Upper lobe of right lung (tissue), 1 donor: ENCODE measurements at places on chromosomes 6 and 20.

GRCh38 chr6:55543633-55544309, 35.2 kb downstream of the HMGCLL1 start:
- DNase-seq, result no peak

DNA sequence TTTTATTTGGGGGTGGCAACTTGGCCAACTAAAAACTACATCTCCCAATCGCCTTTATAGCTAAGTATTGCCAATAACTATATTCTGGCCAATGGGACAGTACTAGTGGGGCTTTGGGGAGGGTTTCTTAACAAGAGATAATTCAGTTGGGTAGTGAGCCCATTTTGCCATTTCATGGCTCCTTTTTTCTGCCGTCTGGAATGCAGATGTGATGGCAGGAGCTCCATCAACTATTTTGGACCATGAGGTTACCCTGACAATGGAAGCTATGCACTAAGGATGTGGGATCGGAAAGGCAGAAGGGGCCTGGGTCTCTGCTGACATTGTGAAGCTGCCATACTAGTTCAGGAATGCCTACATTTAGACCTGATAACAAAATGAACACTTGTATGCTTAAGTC, 67.0 kb upstream of the FOXC1 start:
- DNase-seq, result no peak

GRCh38 chr20:22333885-22334545, 250.4 kb downstream of the FOXA2 start:
- DNase-seq, result peak; percentile 67

DNA sequence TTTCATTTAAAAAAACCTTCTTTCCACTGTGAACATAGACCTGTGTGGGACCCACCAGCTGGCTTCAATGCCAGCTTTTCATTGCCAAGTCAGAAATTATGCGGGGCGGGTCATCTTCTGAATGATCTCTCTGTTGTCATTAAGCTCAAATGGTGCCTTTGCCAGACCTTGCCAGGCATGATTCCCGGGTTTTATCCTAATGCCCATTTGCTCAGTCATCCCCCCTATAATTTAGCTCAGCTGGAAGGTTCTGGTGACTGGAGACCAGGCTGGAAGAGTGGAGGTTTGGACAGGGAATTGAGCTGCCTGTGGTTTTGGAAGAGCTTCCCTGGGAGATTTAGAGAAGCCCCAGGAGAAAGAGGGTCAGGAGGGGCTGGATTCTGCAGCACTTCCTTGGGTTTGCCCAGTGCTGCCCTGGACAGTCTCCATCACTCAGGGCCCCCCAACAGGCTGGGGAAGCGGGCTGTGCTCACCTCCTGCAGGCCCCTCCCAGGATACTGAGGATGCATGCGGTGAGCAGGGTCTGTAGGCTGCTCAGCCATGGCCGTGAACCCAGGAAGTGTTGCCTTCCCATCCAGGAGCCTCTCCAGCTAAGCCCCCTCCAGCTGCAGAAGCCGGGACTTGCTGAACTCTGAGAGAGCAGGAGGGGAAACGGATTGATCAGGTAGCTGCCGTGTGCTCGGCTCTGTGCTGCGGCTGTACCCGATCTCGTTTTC, 273.0 kb downstream of the CDH4 start:
- no peak for DNase-seq

- no peak for DNase-seq
Observed at GRCh38 chr20:37615340-37616109, 78.3 kb upstream of the CTNNBL1 start.

- no peak for DNase-seq
Observed at GRCh38 chr20:54475334-54476168, at the start of gene DOK5. TSS of gene DOK5 (plus strand) at chr20:54475593. CDS start at chr20:54475947, 354 bp downstream.

GRCh38 chr6:131917763-131918649, 33.2 kb downstream of the CCN2 start:
- DNase-seq, result no peak

GRCh38 chr6:16004934-16005679, 123.8 kb upstream of the MYLIP start:
- no peak for DNase-seq

DNA sequence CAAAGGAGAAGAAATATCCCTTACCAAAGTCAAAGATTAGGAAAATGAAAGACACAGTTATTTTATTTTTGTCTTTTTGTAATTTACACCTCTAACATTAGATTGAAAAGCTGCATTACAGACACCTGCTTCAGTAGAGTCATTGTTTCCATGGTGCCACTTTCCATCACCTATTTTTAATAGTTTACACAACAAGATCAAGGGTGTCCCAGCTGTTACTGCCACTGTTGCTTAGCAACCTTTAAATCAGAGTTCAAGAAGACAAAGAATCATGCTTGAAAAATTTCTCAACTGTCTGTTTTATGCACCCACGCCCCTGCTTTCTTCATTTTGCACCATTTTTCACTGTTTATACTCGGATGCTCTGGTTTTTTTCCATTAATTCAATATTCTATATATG, 668.2 kb upstream of the GJE1 start:
- DNase-seq, result no peak

DNA sequence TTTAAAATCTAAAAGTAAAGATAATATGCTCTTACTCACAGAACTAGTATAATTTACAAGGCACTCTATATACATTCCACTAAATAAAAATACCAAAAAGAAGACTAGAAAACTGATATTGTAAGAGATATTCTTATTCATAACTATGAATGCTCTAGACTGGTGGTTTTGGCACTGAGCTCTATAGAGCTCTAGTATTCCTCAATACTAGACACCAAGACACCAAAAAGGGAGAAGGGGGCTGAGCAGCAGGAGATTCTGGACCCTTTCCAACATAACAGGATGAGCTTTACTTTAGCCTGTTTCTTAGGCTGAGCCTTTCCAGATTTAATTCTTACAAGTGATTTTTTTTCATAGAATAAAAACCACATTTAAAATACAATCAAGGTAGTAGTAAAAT, 173.6 kb downstream of the COL21A1 start:
- no peak for DNase-seq

DNA sequence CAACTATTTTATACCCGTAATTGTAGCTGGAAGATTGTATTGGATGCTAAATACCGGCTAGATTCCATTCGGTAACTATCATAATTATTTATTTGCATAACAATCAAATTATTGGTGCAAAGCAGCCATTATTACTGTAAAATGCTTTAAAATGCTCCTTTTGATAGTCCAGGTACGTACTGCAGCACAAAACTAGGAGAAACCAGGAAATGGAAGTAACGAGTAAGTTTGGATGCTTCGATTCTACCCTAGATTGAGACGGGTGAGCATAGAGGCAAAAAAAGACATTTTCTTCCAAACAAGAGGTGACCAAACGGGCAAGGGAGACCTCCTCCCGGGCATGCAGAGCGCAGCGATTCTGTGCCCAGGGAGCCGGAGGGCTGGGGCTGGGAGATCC, 469 bp upstream of the XRN2 start:
- DNase-seq, result no peak

DNA sequence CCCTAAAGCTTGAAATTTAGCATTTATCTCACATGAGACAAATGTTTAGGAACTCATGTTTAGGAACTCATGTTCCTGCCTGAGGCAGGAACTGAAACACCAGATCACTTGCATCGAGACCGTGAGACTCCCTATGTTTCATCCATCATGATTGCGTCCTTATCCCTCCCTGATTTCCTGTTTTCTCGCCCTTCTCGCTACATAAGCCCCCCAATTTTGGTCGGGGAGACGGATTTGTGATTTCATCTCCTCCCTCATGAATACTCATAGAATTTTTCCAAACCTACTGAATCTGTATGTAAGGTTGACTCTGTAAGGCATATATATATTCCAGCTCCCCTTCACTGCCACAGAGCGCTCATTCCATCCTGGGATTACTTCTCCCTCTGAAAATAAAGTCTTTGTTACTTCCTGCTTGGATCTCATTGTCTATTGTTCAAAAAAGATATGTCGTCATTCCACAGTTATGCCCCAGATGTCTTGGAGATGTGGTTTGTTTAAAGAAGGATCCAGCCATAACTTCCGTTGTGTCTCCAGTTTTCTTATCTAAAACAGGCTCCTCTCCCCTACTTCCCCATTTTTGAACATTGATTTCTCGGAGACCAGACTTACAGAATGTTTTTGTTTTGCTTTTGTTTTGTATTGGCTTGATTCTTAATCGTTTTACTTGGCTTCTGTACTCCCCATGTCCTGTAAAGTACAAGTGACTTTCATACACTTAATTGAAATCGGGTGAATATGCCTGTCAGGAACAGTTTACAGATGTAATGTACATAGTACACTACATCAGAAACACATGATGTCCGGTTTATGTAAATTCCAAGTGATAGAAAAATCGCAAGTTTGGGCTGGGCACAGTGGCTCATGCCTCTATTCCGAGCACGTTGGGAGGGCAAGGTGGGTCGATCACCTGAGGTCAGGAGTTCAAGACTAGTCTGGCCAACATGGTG, 118.7 kb downstream of the HFE start:
- DNase-seq, result no peak

GRCh38 chr20:20447196-20447595, 79.3 kb downstream of the INSM1 start:
- no peak for DNase-seq

- DNase-seq, result no peak
Observed at GRCh38 chr6:111989743-111990142, 64.2 kb upstream of the CCN6 start.

DNA sequence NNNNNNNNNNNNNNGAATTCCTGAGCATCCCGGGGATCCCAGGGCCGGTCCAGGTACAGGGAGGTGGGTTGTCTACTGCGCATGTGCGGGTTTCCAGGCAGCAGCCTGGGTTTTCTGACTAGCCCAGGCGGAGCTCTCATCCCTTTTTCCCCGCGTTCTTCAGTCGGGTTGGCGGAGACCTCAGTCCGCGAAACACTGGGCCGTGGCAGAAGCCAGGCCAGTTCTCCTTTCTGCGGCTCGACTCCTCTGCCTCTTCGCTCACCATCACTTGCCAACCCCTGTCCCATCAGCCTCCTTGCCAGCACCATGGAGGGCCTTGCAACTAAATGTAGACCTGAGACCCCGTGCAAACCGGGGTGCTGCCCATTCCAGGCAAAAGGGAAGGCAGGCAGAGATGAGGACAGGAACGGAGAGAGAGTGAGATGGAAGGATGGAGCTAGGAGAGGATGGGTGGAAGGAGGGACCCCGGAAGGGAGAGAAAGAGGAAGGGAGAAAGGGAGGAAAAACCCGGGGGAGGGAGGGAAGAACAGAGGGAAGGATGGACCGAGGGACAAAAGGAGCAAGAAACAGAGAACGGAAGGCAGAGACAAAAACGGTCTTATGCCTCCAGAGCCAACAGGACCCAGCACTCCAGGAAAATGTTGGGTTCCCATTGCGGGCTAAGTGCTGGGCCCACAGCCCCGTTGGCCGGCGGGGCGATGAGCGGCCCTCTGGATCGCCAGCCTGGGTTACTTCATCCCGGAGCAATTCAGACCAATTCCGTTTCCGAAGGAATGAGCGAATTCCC, 445.4 kb upstream of the DEFB115 start:
- peak; percentile 78 for DNase-seq

- no peak for DNase-seq
Observed at GRCh38 chr6:137744877-137745276, 122.2 kb upstream of the TNFAIP3 start.

DNA sequence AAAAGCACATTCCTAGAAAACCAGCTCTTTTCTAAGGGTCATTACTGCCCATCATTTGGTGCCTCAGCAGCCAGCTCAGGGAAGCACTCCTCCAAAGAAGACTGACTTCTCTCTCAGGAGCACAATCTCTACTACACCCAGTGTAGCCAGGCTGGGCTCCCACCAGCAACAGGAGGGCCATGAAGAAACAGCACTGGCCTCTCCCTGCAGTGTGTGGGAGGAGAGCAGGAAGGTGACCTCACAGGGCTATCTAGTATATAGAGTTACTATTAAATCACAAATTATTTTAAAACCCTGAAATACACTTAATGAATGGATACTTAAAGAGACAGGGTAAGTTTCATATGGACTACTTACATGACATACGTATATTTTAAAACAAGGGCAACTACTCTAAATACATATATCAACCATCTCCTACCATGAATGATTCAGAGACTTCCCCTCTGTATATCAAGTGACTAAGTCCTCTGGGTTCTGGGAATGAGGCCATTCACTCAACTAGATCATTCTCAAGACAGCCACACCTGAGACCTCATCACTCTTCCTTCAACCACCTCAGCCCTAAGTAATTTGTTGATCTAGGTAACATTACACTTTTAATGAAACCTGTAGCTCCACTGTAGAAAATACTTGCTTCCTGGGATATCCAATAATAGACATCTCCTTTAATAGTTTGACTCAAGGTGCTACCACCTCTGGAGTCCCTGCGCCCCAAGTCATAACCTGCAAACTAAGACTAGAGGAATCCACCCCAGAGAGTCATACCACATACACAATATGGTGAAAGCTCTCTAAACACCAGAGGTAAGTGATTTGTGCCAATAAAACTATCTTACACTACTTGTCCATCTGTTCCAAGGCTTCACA, 25.2 kb downstream of the TBX18 start:
- no peak for DNase-seq

DNA sequence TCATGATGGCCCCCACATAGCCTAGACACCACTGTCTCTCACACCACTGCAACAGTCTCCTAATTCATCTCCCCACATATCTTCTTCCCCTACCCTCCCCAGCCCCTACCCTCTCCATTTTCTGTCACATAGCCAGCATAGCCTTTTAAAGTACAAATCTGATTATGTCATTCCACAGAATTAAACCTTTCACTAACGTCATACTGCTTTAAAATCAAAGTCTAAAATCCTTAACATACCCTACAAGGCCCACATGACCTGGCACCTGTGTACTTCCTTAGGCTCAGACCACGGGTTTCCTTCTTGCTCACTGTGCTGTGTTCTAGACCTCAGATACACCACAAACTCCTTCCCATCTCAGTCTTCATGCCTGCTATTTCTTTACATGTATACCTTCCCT, 5.9 kb downstream of the OSTM1 start:
- no peak for DNase-seq

- no peak for DNase-seq
Observed at GRCh38 chr6:164057876-164058275, 643.4 kb downstream of the QKI start.

DNA sequence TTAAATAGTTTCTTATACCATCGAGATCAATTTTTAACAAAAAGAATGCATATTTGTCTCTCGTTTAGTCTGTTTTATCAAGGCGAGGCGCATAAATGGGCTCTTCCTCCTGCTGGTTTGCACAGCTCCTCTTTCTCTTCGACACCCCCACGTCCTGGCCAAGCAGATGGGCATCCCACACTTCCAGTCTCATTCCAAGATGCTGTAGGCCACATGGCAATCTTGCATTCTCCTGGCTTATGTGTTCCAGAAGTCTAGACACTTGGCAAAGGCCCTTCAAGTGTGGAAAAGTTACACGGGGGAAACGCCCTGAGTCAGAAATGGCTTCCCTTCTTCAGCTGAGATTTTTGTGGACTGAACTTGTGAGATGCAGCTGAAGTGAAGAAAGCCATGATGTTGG, 447.1 kb downstream of the QKI start:
- DNase-seq, result no peak
